H4 (cell line): ENCODE measurements at places on chromosomes 3 and 15. TPM values are rescaled to one million over a fixed set of nuclear protein-coding genes. Genes with fewer than 3 reads are reported as not detected.
A peak's percentile ranks its signal among the peaks of the same experiment; 100 is the strongest.

DNA sequence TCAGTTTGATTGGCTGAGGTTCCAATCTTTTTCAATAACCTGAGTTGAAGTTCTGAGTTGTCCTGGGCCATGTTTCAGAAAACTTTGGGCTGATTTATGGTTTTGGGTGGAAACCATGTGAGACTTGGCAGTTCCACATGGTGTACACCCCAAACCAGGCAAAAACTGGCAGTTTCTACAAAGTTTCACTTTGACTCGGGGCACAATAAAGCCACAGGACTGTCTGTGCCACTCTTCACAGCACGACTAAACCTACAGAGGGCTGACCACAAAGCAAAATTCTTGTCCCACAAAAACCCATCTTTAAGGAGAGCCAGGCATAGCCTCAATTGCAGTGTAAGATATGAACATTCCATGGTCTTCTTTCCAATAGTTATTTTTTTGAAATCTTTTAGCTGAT lies 155.0 kb downstream of the DUT start:
- no peak for DNase-seq

- DNase-seq = no peak
Measured at GRCh38 chr3:134076851-134077250, 47.1 kb upstream of the SLCO2A1 start.

- DNase-seq = no peak
Measured at GRCh38 chr15:78002996-78003395, 74.5 kb downstream of the TBC1D2B start.

GRCh38 chr3:32488474-32489008 lies 14.1 kb downstream of the CMTM6 start:
- DNase-seq = no peak

DNA sequence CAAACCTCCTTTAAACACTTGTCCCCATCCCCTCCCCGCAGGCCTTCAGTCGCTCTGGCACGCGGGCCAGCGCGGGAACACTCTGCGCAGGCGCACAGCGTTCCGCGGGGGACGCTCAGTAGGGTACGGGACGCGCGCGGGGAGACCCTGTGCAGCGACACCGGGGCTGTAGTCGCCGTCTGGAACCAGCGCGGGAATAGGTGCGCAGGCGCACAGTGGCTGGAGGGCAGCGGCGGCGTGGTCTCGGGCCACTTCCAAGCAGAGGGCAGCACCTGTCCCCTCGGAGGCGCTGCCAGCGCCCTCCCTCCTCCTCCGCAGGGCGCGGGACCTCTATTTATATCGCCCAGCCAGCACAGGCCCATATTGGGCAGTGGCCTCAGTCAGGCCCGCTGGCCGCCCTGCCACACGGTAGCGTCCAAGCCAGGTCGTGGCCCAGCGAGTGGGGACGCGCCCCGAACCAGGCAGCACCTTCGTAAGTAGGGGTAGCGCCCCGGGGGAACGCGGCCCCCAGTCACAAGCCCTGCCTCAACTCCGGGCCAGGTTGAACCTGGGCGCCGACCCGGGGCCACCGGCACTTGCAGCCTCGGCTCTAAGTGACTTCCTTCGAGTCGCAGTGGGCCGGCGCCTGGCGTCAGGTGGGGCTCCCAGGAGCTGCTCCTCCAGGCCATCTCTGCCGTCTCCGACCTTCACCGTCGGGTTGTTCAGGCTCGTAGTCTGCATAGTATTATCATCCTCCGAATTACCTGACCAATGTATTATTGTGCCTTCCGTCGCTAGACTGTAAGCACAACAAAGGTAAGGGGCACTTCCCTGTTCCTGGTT lies at the start of gene KBTBD12:
Gene KBTBD12, plus strand, starts transcription at position 118 of the 822 bp plus-strand sequence. CDS start 7,830 bp downstream, outside the sequence.
- DNase-seq = no peak

DNA sequence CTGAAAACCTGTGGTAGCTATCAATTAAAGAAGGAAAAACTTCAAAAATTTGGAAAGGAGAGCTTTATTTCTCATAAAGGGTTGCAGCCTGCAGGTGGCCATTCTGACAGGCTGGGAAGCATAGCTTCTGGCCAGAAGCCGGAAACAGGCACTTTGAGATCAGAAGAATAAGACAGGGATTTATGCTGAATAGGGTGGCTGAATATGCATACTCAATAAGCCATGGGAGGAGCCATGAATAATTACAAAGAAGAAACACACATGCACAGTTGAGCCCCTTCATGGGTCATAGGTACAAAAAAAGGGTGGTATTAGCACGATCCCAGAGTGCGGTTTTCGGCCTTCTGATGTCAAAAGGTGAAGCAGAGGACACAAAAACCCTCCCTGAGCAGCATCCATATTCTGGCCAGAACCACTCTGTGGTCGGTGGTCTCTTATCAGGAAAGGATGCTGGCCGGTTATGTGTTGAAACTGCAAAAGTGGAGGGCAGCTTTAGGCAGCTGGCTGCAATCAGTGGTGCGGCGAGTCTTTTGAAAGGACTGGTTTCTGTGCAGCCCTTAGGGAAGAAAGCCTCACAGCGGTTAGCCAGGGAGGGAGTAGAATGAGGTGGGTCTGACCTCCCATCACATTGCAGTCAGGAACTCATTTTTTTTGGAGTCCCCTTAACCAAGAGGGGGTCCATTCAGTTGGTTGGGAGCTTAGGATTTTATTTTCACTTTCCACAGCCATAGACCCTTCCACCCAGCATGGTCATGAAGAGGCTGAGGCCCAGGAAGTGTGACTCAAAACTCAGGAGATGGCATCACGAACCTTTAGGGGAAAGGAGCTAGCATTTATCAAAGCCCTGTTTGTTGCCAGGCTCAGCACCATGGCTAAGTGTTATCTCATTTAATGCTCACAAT lies 34.7 kb upstream of the CCDC174 start:
- no peak for DNase-seq

- peak; percentile 96 for DNase-seq
Measured at GRCh38 chr15:50828610-50829206, 63.2 kb upstream of the SPPL2A start.

DNA sequence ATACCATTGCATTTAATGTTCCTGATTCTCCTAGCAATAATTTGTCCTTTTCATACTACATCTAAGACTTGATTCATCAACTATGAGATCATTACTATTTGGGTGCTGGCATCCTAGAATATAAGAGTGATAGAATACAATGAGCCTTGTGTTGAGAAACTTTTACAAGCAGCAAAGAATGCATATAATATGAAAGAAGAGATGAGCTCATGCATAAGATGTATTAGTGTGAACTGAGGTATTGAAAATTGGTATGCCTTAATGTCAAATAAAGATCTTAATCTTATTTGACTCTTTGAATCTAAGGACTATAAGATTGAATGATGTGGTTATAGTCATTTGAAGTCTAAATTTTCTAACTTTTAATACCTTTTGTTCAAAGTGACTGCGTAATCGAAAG lies 220.0 kb upstream of the ARHGEF26 start:
- no peak for DNase-seq

GRCh38 chr3:99012051-99012450 lies 110.6 kb upstream of the DCBLD2 start:
- no peak for DNase-seq

DNA sequence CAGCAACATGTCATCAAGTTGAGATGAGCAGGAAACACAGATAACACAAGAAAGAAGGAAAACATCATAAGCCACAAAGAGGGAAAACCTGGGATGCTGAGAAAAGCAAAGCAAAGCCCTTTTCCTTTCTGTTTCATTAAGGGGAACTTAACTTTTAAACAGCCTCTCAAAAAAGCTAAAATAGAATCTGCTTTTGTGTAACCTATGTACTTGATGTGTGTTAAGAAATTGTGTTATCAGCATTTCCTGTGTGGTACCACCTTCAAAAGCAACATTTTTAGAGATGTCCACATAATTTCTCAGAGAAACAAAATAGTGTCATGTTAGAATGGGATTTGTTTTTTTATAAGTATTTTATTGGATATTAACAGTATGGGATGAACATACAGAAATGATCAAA lies 206.2 kb downstream of the IL20RB start:
- no peak for DNase-seq

DNA sequence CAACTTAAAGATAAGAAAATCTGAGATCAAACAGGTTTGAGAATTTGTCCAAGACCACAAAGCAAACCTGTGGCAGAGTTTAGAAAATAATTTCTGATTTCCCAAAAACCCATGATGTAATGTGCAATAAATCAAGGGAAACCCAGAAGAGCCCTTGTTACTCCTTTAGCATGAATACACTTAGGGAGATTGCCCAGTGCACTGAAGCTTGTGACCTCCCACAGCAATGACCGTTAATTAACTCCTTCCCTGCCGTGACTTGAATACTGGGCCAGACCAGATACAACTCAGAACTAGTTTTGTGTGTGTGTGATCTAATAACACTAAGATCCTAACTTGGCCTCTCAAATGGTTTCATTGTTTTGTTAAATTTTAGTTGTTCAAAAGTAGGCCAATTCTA lies 2.5 kb downstream of the PRKAR2A start:
- no peak for DNase-seq

- DNase-seq = no peak
Measured at GRCh38 chr3:115169808-115170207, 22.7 kb upstream of the ZBTB20 start.

The PLD1 gene
- total RNA-seq = 14.4 and 19.0 TPM in 2 replicates

The TRIM42 gene
- total RNA-seq = not detected in 2 replicates

The ADAMTS7 gene
- total RNA-seq = 1.5 and 5.5 TPM in 2 replicates

The ANKRD34C gene
- total RNA-seq = 0.19 TPM in 1 of 2 replicates, not detected in the other
